MCF 10A (cell line): ENCODE measurements at places on chromosomes 2 and 18.
A peak's percentile ranks its signal among the peaks of the same experiment; 100 is the strongest.

GRCh38 chr18:24850532-24850931, 390.1 kb downstream of the HRH4 start:
- no peak for DNase-seq

DNA sequence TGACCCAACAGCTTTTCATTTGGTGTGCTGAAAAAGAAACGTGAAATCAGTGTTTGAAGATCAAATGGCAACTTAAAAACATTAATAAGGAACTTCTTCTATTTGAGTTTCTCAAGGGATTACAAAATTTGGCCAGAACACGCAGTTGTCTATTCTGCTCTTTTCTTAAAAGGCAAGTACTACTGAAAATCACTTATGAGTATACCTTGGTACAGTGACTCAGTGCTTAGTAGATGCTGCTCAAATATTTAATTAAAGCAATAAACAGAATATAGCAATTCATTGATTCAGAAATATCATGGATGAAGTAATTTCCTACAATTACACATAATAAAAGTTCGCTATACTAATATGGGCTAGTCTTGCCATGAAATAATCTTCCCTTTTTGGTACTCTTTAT, 38.2 kb upstream of the MCM6 start:
- DNase-seq, result no peak

DNA sequence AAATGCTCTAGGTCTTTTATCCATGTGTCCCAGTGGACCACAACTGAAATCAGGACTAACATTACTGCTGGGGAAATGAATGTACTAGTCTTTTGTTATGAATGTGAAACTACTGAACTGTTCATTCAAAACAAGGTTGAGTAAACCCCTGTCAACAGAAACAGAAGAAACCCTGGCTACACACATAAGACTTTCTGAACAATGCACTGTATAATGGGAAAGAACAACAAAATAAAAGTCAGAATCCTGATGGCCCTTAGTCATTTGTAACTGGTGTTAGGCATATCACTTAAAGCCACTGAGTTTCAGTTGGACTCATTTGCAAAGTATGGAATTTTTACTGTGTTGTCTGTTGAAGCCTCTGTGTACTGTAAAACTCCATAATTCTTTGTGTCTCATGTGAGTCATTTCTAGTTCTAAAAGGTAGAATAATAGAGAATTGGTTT, 77.0 kb upstream of the UBXN4 start:
- peak; percentile 11 for DNase-seq

GRCh38 chr2:20707601-20708000, 40.7 kb downstream of the GDF7 start:
- no peak for DNase-seq

- peak; percentile 15 for DNase-seq
Observed at GRCh38 chr2:58030771-58031170, 15.8 kb upstream of the VRK2 start.

DNA sequence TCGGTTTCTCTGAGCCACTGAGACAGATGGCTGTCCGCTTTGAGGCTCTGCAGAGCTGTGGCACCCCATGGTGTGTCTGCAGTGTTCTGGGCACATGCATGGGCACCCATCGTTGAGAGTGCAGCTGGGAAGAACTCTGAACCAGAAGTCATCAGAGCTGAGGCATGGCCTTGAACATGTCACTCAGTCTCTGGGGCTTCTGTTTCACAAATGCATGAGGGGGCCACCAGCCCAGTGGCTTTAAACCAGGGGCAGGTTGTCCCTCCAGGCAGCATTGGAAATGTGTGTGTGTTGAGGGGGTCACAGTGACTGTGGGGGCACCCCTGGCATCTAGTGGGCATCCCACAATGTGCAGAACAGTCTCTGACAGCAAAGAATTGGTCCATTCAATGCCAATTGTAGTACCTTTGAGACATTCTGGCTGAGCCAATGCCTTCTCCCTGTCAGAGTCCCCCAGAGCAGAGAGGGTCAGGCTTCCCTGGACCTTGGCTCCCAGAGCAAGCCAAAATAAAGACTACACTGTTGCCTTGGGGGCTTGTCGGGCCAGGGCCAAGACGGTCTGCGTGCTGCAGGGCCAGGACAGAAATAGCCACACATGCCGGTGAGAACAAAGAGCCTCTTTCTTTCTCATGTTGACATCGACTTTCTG, 9.3 kb upstream of the PSMD1 start:
- no peak for DNase-seq

DNA sequence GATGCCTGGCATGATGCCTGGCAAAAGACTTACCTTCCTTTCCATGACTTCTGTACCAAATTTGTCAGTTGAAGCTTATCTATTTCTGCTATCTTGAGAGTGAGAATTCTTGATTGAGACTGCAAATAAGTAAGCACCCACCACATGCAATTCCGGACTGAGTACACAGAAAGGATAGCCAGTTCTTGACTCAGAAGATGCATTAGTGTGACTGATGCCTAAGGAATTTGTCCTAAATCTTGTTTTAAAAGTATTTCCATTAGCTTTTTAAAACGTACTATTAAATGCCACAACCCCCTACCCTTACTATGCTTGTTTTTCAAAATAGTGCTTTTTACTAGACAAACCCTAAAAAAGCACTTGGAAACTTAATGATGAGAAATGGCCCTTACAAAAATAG, 545 bp downstream of the MPP4 start:
- peak; percentile 20 for DNase-seq

DNA sequence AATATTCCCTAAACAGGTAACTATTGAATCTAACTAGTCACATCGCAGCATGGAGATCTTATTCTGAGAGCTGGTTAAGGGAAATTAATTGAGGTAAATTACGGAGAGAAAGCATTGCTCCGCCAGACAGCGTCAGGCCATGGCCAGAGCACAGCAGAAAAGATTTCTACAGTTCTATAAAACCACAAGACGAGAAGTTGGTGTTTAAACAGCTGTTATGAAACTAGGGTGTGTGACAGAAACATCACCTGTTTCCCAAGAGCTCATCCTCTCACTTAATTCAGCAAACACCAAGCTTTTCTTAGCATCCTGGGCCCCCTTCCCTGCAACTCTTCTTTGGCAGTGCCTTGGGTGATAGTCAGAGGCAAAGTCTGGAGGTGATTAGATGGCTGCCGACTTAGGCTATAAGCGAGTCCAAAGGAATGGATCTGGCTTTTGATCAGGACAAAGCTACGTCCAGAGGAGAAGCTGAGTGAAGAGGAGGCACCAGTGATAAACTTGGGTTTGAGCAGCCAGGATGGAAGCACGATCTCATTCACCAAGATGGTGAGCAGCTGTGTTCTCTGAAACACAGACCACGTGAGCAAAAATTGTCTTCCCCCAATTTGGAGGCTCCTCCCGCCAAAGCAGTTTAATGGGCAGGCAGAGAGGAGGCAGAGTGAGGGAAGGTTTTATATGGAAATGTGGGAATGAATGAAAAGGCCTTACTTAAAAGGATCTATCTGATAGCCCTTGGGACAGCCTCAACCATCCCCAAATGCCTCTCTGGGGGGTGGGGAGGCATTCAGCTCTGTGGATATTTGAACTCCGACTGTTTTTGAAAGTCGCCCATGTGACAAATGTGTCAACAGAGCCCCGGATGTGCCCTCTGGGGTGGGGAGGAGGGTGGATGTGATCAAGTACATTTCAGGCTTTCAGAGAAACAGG, 57.8 kb downstream of the PKDCC start:
- DNase-seq, result no peak

- no peak for DNase-seq
Observed at GRCh38 chr2:227098162-227098515, 65.9 kb downstream of the COL4A4 start.

DNA sequence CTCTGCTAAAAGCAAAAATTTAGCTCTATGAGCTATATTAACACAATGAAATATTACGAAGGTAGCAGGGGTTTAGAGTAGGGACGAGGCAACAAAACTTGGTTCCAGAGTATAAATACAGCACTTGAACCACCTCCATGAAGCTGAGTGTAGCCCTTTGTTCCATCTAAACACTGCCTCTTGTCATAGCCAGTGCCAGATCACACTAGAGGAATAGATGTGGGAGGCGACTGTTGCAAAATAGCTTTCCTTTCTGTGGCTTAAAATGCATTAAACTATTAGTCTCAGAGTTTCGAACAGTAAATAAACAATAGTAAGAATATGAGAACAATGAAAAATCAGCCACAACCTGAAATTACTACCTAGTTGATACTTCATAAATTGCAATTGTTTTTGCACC, 29.8 kb downstream of the PIEZO2 start:
- DNase-seq, result no peak

- DNase-seq, result no peak
Observed at GRCh38 chr18:56127322-56128099, 510.9 kb downstream of the TXNL1 start.

DNA sequence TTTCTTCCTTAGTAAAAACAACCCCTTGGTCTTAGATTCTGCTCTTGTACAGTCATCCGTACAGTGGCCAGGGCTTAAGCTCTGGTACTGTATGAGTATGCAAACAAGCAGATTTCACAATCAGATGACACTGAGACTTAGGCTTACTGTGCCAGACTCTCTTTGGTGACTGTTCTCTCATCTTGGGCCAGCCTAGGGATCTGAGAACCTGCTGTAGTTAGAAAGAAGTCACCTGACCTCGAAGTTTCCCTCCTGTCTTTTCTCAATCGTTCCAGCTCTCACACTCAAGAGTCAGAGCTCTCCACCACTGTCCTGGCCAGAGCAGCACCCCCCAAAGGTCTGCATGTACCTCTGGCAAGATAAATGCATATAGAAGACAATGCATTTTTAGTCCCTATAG, 63.2 kb downstream of the ZEB2 start:
- peak; percentile 81 for DNase-seq

DNA sequence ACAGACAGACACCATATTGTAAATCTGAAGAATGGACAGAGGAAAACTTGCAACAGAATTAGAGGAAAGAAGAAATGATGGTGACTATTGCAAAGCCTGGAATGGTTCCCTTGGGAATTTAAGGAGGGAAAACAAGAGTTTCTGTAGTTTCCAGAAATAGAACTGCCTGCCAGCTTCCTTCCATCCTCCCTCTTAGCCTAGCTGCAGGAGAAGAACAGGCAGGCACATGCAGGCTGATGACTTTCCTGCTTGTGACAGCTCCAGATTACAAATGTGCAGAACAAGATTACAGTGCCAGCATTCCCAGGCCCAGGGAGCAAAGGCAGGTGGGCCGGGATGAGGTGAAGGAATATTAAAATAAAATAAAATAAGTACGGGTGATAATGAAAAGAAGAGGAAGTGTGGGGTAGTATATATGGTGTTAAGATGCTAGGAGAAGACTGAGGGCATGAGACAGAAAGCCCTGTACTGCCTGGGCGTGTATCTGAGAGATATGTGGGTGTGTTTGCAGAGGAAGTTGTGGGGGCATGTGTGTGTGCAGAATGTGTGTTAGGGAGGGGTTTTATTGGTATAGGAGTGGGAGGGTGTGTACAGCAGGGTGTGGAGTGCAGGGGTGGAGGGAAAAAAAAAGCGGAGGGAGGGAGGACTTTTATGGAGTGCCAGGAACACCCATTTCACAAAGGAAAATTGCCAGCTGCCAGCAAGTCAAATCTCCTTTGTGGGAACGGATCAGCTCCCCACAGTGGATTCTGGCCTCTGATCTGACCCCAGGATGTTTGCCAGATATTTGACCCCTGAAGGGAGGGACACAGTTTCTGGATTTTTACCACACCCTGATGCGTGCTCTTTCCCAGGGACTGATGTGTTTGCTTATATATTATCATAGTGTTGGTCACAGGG, 43.9 kb upstream of the NEMP2 start:
- DNase-seq, result peak; percentile 95

DNA sequence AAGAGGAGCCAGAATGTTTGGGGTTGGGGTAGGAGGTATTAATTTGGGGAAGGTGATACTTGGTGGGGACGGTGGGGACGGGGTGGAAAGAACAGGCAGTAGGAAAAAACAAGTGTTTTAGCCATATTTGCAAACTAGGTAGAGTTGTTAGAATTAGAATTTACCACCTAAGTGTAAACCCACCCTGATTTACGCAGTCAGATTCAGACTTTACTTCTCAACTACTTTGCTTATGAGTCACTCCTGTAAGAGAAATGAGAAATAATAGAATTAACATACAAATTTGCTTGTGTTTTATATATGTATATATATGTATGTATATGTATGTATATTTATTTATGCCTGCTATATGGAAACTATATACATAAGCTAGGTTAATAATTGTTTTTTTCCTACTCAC, 1168.2 kb upstream of the ZEB2 start:
- DNase-seq, result no peak

- no peak for DNase-seq
Observed at GRCh38 chr2:112001136-112001715, 53.8 kb upstream of the TMEM87B start.

DNA sequence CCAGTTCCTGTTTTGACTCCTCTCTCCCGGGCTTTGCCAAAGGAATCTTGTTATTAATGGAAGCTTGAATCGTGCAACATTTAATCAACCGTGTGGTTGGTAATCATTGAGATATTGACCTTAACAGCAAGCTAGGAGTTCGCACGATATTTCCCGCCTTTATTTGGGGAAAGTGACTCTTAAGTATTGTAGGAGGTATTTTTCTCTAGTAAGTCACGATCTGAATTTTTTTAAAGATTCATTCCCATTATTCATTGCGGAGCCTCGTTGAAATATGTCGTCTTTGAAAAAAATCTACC, 663 bp downstream of the NUP35 start:
- DNase-seq, result no peak

DNA sequence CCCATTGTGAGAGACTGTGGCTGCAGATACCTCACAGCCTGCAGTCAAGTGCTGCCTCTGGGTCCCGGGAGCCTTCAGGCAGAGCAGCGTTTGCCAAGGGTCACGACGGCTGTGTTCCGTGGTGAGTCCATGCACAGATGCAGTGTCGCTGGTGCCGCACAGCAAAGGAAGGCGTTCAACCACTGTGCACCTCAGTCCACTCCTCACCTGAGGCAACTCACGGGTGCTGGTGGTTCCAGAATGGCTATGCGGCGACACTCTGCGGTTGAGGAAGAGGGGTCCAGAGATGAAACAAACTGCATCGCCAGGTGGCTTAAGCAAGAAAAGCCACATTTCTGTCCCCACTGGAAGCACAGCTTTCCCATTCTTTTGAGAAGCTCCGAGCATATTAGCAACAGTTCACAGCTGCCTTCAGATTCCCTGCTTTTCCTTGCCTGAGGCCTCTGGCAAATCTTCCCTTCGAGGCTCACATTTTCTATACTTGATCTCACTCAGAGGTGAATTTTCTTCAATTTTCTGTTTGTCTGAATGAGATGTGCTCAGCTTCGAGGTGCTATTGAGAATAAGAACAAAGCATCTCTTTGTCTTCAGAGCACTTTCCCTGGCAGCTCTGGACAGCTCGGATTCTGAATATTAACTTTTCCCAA, 208.8 kb upstream of the TWIST2 start:
- DNase-seq, result no peak

- no peak for DNase-seq
Observed at GRCh38 chr18:78912844-78913243, 66.8 kb upstream of the SALL3 start.

DNA sequence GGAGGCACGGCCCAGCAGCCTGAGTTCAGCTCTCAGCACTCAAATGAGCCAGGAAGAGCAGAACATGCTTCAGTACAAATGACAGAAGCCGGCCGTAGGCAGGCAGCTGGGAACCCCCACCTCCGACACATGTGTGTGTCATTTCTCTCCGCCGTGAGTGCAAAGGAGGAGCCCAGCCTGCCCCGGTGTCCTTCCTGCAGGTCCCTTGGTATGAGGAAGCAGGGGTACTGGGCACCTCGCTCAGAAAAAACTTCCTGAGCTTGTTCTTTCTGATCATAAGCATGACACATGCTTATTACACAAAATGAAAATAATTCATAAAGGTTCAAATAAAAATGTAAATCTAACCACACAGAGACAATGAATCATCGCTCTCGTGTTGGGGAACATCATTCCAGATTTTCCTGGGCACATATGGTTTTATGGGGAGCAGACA, 35.3 kb downstream of the KCNF1 start:
- peak; percentile 63 for DNase-seq

GRCh38 chr2:59885541-59885940, 667.9 kb downstream of the BCL11A start:
- DNase-seq, result no peak
